ENCODE measurements at places on chromosomes 5 and 9.

GRCh38 chr5:135398855-135399793 lies at the start of gene MACROH2A1:
Gene MACROH2A1, minus strand, starts transcription at chr5:135399231. Its CDS starts 10,138 bp downstream, at chr5:135389093.
- DNase-seq: peak; percentile 75

- DNase-seq: no peak
Observed at GRCh38 chr5:138359621-138360020, 7.1 kb downstream of the KDM3B start.

- DNase-seq: no peak
Observed at GRCh38 chr5:100584069-100584468, 48.9 kb downstream of the FAM174A start.

- no peak for DNase-seq
Observed at GRCh38 chr9:125280945-125281344, 19.3 kb downstream of the GAPVD1 start.
